ENCODE measurements at places on chromosomes 7 and 10.

DNA sequence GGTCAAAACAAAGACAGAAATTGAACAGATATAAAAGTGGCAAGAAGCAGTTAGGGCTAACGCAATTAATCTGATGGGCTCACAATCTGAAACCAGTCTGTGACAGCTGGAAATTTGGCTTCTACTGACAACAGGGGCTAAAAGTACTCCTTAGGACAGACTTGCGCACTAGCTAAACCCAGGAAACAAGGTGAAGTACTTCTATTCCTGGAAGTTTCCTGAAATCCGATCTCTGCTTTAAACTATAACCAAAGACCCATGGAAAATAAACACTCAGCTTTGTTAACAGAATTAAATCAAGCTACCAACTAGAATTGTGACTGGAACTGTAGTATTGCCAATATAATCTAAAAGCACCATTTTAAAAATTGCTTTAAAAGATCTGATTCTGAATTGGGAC lies 520.2 kb upstream of the ZWINT start:
- no peak for DNase-seq

GRCh38 chr10:113001599-113002448 lies 51.8 kb downstream of the TCF7L2 start:
- DNase-seq, result no peak

DNA sequence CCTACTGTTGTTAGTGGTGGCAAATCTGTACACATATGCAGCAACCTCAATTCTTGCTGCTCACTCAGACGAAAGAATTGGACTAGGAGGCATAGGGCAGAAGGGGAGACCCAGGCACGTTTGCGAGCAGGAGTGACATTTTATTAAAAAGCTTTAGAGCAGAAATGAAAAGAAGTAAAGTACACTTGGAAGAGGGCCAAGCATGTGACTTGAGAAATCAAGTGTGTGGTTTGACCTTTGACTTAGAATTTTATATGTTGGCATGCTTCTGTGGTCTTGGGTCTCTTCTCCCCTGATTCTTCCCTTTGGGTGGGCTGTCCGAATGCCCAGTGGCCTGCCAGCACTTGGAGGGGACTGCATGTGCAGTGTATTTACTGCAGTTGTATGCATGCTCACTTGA lies 205.5 kb upstream of the SEMA3D start:
- no peak for DNase-seq

- no peak for DNase-seq
Observed at GRCh38 chr10:86497621-86498020, 24.0 kb downstream of the WAPL start.

GRCh38 chr7:47100817-47101435 lies 481.0 kb downstream of the TNS3 start:
- no peak for DNase-seq

DNA sequence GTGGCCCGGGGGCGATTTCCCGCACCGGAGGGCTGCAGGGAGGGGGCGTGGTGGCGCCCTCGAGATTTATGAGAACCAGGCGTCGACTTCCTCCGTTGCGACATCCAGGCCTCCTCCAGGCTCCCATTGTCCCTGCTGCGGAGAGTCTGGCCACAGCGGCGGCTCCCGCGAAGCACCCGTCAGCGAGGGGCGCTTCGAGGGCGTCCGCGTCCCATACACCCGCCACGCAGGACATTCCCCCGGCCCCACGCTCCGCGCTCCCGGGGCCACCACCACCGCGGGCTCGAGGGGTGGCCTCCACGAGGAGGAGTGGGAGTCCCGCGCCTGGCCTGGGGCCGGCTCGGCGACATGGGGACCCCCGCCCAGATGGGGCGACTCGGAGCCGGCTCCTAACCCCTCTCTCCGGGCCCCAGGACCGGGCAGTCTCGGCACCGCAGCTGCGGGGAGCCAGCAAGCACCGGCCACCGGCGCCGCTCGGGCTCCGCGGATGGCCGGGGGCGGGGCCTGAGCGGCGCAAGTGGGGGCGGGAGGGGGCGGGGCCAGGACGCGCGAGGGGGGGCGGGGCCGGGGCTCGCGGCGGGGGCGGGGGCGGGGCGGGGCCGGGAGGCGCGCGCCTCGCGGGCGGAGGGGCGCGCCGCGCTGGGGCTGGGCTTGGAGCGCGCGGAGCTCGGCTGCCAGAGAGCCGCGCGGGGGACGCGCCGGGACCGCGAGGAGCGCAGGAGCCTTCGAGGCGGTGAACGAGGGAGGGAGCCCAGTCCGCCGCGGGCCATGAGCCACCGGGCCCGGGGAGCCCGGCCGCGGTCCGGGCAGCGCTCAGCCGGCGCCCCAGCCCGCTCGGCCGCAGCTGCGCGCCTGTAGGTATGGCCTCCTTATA lies at the start of gene SH2B2:
Gene SH2B2, plus strand, starts transcription at position 632 of the 874 bp plus-strand sequence. CDS start 13,683 bp downstream, outside the sequence.
- DNase-seq, result no peak

DNA sequence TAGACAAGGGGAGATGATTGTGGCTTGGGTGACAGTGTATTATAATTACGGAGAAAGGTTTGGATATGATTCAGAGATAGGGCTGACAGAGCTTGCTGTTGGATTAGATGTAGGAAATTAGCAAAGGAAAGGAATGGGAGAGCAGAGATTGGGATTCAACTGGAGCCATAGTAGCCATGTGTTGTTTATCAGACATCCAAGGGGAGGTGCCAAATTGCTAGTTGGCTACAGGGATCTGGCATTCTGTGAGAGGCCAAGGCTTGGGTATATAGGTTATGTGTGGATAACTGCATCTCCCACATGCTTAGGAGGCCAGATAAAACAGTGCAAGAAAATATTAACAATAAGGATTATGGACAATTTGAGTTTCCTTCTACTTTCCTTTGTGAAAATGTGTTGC lies 34.9 kb downstream of the CSGALNACT2 start:
- no peak for DNase-seq

All from GM18507 (cell line).